Cardiac septum (tissue), 1 donor: ENCODE measurements at places on chromosomes 12 and 14.

DNA sequence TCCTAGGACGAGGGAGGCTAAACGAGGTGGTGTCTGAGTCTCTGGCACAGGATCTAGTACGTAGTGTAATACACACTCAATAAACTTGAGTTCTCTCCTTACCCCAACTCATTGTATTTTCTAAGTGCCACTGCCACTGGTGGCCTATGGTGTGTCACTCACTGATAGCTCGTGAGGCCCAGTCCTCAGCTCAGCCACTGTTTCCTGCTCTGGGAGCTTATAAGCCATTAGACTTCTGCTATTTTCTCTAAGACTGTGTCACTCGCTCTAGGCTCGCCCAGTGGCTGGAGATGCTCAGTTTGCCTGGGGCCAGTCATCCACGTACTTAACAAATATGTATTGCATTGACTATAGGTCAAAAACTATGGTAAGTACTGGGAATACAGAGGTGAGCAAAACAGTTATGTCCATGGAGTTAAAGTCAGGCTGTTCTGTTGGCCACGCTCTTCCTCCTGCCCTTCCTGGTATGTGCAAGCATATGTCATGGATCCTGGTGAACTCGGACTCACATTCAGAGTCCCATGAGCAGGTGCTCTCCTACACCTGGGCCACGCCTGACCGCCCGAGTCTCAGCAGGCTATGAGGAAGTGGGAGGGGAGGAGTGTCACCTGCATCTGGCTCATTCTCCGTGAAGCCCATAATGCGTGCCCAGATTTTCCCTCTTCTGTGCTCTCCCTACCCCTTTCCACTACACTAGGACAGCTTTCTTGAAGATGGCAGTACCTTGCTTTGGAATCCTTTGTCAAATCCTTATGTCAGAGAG is 41.6 kb downstream of the DEGS2 start:
- DNase-seq: no peak

- no peak for DNase-seq
These were observed 26.2 kb downstream of the KITLG start for GRCh38 chr12:88553941-88554658.

- DNase-seq: no peak
These were observed 422.5 kb upstream of the PDE3A start for GRCh38 chr12:19945559-19946435.

DNA sequence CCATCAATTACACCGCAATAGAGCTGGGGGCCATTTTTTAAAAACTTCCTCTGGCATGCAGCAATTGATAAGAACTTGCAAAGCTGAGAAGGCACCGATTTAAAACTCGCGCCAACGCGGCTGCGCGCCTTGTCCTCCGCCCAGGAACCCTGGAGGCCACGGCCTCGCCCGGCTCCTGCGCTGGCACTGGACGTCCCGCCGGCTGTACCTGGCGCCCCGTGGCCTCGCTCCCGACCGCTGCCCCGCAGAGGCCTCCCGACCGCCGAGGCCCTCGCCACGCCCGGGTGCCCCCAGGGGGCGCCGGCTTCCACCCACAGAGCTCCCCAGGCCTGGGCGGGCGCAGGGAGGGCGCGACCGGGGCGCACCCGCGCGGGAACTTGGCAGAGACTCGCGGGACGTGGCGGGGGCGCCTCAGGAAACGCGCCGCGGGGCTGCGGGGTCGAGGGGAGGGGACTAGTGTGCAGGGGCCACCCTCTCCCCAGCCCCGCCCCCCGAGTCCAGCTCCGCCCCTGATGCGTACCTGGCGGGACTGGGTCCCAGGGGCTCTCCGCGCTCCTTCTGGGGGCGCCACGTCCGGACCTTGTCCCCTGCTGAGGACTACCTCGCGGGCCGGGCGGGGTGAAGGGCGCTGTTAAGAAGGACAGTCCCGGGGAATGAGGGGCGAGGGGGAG is 65.7 kb downstream of the TNFAIP2 start:
- no peak for DNase-seq

- no peak for DNase-seq
These were observed 32.5 kb downstream of the VWF start for GRCh38 chr12:6091786-6092566.

DNA sequence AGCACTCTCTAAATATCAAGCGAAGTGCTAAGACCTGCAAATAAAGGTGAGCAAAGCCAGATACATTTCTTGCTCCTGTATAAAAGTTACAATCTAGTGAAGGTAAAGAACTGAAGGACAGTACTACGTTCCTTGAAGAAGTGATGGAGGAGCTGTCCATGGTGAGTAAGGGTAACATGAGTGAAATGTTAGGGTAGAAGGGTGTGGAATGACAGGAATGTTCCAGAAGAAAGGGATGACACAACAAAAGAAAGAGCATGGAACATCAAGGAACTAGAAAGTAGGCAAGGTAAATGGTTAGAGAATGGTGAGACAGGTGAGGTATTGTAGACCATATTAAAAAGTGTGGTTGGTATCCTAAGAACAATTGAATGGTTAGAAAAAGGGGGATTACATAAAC is 272.4 kb downstream of the ACSS3 start:
- no peak for DNase-seq

DNA sequence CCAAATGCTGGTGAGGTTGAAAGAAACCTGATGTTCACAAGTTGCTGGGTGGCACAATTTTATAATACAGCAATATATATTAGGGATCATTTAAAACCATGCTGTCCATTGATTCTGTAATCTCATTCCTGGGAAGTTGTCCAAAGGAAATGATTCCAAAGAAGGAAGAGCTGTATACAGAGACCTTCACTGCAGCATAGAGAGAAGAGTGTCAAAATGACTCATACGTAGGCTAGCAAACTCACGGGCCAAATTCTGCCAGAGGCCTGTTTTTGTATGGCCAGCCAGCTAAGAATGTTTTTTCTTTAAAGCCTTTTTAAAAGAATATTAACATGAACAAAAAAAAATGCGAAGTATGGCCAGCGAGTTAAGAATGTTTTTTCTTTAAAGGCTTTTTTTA is 69.2 kb upstream of the MED13L start:
- DNase-seq: no peak

- no peak for DNase-seq
These were observed 13.5 kb upstream of the TAS2R46 start for GRCh38 chr12:11075642-11076041.

DNA sequence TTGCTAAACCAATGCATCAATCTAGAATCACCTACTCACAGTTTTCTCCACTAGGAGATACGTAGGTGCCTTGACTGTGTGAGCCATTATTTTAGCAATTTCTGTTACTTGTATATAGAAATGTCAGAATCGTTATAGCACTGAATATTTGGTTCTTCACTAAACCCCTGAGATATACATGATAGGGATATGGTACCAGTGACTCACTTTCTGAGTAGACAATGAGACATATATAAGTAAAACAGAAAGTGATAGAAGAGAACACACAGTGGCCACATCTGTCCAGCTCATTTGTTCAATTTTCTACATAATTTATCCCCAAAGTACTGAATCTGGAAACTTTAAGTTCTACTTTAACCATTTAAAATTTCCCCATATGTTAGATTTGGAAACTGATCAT is 1505.5 kb upstream of the TMEM132C start:
- DNase-seq: no peak

DNA sequence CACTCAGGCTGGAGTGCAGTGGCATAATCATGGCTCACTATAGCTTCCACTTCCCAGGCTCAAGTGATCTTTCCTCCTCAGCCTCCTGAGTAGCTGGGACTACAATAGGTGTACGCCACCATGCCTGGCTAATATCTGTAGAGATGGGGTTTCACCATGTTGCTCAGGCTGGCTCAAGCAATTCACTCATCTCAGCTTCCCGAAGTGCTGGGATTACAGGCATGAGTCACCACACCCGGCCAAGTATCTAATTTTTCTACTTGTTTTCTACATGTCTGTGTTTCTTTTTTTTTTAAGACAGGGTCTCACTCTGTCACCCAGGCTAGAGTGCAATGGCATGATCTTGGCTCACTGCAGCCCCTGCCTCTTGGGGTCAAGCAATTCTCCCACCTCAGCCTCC is 119.7 kb upstream of the MED13L start:
- DNase-seq: no peak

DNA sequence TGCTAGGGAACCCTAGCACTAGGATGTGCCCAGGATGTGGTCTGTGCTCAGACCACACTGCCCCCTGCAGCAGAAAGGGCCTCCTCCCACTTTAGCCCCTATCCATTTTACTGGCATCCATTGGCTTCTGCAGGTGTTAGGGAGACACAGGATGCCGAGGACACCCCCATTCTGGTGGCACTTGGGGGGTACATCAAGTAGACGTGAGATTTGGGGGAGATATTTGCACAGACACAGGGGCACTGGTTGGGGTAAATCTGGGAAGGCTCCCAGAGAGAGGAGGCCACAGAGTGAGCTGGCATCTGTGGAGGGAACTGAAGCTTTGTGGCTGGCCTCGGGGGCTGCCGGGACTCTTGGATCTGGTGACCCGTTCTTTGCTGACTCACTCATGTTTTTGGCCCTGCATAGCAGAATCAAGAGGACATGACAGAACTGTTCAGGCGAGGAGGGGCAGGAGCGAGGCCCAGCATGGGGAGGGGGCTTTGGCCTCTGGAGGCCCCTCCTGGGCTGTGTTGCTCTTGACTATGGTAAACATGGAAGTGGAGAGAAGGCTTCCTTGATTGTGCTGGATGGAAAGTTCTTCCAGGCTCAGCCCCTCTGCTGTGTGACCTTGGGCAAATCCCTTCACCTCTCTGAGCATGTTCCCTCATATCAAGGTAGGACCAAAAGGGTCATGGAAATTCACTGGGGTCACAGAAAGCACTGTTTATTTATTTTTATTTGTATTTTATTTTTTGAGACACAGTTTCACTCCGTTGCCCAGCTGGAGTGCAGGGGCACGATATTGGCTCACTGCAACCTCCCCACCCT is 1.8 kb downstream of the PLBD2 start:
- no peak for DNase-seq

GRCh38 chr12:120010661-120011230 is 21.7 kb downstream of the BICDL1 start:
- no peak for DNase-seq

DNA sequence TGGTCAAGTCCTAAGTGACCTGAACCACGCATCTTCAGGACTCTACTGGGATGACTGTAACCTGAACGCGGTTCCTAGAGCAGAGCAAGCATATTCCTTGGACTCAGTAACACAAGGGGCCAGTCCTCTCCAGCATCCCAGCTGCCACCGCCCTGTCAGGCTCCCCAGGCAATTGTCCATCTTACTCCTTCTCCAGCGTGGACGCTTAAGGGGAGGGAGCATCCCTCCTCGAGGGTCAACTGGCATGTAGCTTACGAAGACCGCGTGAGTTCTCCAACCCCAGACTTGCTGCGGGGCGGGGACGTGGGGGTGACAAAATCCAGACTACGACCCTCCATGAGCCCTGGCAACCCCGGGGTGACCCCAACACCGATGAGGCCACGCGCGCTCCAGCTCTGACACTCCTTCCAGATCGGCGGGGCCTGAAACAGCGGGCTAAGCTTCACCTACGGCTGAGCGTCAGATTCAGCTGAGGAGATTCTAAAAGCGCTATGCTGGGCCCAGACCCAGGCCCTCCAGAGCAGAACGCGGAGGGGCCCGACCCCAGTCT is 846 bp upstream of the MTHFD1 start:
- DNase-seq: no peak

DNA sequence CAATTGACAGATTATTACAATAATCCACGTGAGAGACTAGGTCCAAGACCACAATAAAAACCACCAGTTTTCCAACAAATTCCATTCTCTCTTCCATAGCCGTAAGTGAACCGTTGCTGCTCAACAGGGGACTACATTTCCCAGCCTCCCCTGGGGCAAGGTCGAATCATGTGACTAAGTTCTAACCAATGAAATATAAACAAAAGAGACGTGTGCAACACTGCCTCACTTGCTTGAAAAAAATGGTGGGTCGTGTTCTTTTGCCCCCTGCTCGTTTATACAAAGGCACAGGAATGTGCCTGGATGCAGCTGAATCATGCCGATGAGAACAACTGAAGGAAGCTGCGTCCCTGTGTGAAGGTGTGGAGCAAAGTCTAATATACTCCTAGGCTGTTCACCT is 51.1 kb downstream of the HSPB8 start:
- no peak for DNase-seq
